Ovary (tissue), 10 donors: ENCODE measurements at places on chromosomes 5 and 9. TPM values are rescaled to one million over a fixed set of nuclear protein-coding genes. Genes with fewer than 3 reads are reported as not detected.

DNA sequence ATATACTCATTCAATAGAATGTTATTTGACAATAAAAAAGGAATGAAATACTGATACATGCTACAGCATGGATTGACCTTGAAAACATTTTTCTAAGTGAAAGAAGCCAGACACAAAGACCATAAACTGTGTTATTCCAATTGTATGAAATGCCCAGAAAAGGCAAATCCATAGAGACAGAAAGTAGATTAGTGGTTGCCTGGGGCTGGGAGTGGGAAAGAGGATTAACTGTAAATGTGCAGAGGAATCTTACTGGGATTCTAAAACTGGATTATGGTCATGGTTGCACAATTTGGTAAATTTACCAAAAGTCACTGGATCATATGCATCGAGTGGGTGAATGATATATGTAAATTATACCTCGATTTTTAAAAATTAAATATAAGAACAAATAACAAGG, 88.1 kb downstream of the GLIS3 start:
- no peak for DNase-seq

The C9orf153 gene
- total RNA-seq: 0.32 TPM

GRCh38 chr5:102229685-102230084, 66.4 kb downstream of the SLCO4C1 start:
- no peak for DNase-seq

GRCh38 chr5:39815711-39816110, 390.9 kb upstream of the DAB2 start:
- no peak for DNase-seq

- DNase-seq: peak; percentile 76
These were observed 663 bp downstream of the ISOC1 start for GRCh38 chr5:129094924-129095899.

The MCC gene
- 108 TPM for total RNA-seq

The CFAP77 gene
- not detected for total RNA-seq

The LCN15 gene
- not detected for total RNA-seq

DNA sequence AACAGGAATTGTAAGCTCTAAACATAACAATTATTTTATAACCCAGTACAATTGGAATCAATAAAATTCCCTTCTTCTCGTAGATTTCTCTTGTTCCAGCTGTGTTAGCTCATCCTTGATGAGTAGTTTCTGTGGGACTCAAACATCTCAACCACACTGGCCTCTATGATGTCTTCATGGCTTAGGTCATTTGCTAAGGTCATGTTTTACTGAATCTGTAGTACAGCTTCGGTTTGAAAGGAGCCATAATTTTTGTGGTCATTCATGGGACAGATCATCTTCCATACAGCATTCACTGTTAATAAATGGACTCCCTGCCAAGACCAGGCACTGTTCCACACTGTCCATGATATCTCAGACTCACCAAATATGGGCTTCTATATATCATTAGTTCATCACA, 369.0 kb upstream of the RFX3 start:
- DNase-seq: no peak

- peak; percentile 46 for DNase-seq
These were observed 7.2 kb upstream of the RNF38 start for GRCh38 chr9:36407122-36407723.

- no peak for DNase-seq
These were observed 155.8 kb upstream of the ZNF608 start for GRCh38 chr5:124902097-124902821.

- peak; percentile 52 for DNase-seq
These were observed 70.2 kb upstream of the LPCAT1 start for GRCh38 chr5:1593903-1594356.
